ENCODE measurements at places on chromosomes 1 and 21.

GRCh38 chr1:80961464-80962190, 839.1 kb upstream of the ADGRL2 start:
- no peak for DNase-seq

GRCh38 chr1:201172999-201173610, 17.5 kb upstream of the IGFN1 start:
- no peak for DNase-seq

DNA sequence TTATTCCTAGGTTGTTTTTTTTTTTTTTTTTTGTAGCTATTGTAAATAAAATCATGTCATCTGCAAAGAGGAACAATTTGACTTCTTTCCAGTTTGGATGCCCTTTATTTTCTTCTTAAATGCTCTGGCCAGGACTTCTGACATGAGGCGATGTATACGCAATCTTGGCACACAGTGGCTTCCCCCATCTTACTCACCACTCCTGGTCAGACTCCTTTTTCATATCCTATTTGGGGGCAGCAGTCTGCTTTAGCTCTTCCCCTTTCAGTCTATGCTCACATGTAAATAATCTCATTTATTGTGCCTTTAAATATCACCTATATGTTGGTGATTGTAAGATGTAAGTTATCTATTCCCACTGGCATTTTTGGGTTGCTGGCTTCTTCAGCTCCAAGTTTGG, 56.1 kb downstream of the SLAMF6 start:
- no peak for DNase-seq

DNA sequence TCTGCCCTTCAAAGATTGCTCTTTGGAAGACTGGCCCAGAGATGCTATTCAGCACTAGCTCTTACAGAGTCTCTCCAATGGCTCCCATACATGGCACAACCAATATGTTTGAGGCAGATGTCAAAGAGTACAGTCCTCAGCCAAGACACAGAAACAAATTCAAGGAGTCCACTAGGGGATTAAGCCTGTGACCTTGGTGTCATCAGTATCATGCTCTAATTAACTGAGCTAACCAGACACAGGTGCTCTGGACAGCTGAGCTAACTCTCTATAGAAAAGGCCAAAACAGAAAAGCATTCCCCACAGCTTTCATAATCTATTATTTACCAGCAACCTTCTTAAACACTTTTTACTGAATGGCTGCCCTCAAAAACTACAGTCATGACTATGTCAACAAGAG, 666.0 kb upstream of the PLXNA2 start:
- no peak for DNase-seq

DNA sequence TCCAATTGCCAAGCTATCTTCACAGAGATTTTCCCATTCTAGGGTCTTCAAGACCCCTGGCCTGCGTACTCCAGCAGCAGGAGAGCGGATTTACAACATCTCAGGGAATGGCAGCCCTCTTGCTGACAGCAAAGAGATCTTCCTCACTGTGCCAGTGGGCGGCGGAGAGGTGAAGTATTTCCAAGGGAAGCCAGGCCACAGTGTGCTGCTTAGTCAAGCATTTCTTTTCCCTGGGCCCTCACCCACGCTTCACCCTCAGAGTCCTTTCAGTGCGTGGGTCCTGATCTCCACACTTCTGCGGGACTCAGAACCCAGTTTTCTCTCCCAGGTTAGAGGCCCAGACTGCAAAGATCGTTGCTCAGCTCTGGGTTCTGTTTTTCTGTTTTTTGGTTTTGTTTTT, 13.1 kb downstream of the CDCA8 start:
- DNase-seq, result no peak

DNA sequence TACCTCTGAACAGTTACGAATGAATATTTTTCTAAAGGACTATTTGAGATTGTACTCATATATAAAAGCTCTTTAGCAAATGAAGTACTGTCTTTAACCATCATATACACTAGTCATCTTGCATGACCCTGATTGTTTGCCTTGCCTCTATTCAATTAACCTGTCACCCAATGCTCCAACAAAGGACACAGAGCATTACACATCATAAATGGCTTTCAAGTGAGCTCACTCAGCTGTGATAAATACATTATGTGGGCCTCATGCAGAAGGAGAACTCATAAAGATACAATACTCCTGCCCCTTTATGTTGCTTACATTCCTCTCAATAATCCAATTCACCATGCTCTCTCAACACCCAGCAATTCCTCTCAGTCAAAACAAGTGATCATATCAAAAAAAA, 993.0 kb upstream of the PRMT6 start:
- DNase-seq, result no peak

DNA sequence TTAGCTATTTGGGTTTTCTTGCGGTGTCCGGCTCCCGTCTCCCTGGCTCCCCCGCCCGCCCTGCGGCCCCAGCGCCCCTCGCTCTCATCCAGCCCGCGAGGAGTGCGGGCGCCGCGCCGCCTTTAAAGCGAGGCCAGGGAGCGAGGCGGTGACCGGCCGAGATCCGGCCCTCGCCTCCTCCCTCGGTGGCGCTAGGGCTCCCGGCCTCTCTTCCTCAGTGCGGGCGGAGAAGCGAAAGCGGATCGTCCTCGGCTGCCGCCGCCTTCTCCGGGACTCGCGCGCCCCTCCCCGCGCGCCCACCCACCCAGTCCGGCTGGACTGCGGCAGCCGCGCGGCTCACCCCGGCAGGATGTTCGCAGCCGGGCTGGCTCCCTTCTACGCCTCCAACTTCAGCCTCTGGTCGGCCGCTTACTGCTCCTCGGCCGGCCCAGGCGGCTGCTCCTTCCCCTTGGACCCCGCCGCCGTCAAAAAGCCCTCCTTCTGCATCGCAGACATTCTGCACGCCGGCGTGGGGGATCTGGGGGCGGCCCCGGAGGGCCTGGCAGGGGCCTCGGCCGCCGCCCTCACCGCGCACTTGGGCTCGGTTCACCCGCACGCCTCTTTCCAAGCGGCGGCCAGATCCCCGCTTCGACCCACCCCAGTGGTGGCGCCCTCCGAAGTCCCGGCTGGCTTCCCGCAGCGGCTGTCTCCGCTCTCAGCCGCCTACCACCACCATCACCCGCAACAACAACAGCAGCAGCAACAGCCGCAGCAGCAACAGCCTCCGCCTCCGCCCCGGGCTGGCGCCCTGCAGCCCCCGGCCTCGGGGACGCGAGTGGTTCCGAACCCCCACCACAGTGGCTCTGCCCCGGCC, 492 bp downstream of the HLX start:
- DNase-seq, result peak; percentile 45

DNA sequence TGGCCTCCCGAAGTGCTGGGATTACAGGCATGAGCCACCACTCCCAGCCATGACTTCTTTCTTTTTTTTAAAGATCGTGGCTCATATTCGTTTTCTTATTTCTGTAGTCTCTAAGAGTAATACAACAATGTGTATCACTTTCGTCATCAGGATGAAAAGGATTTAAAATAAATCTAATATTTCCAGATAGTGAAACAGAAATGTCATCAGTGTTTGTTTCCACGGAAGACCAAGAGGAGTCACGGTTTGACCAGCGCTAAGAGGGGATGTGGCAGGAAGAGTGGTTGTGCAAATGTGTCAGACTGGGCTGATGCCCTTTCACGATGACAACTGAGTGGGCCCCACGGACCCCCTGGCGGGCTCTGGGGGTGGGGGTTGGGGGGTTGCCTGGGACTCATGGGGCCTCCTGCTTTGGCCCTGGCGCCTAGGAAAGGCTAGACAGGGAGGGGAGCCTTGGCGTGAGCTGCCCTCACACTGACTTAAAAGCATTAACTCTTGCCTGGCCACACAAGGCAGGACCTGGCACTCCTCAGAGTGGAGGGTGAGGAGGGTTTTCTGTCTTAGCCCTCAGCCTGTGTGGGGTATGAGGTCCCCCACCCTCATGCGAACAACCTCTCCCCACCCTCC, 8.4 kb downstream of the SOX13 start:
- no peak for DNase-seq

- peak; percentile 58 for DNase-seq
Measured at GRCh38 chr1:61641578-61642336, 83.2 kb downstream of the TM2D1 start.

DNA sequence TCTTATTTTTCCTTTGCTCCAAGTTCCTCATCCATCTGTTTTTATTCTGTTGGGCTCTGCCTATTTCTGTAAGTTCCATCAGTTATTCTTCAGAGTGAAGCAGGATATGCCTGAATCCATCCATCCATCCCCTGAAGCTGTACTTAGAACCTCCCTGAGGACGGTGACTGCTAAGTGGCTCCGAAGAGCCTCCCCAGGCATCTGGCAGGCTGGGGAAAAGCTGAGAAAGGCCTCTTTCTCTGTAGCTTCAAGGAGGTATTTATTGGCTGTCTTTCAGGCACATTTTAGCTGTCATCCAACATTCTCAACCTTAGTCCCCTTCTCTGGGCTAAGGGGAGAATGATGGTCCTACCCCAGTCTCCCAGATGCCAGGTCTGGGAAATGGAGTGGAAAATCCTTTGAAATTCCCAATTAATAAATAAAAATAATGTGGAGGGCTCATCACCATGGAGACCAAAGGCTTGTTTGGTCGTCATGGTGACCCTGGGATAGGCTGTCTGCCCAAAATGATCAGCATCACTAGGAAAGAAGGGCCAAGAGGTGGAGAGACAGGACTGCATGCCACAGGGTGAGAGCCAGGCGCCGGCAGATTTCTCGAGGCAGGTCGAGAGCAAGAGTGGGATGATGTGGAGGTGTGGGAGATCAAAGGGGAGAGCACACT, 82.0 kb downstream of the UBIAD1 start:
- no peak for DNase-seq

GRCh38 chr1:160066829-160067745, 2.9 kb downstream of the KCNJ10 start:
- no peak for DNase-seq

GRCh38 chr1:17568014-17568900, 28.8 kb downstream of the ARHGEF10L start:
- DNase-seq, result no peak

DNA sequence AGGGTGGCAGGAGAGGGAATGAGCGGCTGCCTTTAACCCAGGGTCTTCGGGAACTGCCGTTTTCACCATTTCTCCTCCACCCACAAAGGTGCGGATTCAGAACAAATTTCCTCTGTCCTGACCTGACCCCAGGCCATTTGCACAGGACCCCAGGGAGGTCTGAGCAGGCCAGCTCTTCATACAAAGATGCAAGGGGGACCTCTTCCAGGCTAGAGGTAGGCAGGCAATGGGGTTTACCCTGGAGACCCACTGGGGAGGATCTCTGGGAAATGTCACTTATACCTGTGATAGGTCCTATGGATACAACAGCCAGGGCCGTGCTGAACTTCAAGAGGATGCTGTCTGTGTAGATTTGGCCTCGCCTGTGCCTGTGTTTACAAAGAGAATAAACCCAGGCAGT, 89.7 kb upstream of the VAMP3 start:
- no peak for DNase-seq

- DNase-seq, result no peak
Measured at GRCh38 chr1:94351481-94351880, 66.7 kb upstream of the ABCD3 start.

GRCh38 chr1:235767795-235768194, 98.9 kb downstream of the LYST start:
- no peak for DNase-seq

GRCh38 chr1:205652984-205653383, 21.2 kb upstream of the ELK4 start:
- no peak for DNase-seq

DNA sequence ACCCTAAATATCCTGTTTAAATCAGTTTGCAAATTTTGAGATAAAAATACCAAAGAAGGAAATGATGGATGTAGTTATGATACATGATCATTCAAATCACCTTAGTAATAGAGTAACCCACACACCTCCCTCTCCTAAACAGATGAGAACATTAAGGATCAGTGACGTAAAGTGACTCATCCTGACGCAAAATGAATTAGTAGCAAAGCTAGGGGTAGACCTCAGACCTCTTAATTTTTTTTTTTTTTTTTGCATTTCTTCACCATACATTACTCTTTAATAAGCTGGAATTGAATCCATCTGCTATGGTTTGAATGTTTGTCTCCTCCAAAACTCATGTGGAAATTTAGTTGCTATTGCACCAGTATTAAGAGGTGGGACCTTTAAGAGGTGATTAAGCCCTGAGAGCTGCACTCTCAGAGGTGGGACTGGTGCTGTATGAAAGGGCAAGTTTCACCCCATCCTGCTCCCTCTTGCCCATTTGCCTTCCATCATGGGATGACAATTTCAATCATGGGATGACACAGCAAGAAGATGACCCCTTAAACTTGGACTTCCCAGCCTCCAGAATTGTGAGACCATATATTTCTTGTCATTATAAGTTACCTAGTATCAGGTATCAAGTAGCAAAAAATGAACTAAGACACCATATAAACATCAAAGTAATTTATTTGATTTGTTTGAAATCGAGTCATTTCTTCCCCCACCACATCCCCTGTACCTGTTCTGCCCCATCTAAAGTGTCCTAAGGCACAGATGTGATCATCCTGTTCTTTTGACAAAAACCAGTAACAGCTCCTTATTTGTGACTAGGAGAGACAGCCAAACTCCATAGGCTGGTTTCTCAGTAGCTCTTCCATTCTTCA, 114.6 kb upstream of the DUSP10 start:
- DNase-seq, result peak; percentile 48

GRCh38 chr1:156904187-156904959, 10.9 kb downstream of the PEAR1 start:
- DNase-seq, result no peak

GRCh38 chr1:214416417-214416816, 135.0 kb downstream of the PTPN14 start:
- DNase-seq, result peak; percentile 67

DNA sequence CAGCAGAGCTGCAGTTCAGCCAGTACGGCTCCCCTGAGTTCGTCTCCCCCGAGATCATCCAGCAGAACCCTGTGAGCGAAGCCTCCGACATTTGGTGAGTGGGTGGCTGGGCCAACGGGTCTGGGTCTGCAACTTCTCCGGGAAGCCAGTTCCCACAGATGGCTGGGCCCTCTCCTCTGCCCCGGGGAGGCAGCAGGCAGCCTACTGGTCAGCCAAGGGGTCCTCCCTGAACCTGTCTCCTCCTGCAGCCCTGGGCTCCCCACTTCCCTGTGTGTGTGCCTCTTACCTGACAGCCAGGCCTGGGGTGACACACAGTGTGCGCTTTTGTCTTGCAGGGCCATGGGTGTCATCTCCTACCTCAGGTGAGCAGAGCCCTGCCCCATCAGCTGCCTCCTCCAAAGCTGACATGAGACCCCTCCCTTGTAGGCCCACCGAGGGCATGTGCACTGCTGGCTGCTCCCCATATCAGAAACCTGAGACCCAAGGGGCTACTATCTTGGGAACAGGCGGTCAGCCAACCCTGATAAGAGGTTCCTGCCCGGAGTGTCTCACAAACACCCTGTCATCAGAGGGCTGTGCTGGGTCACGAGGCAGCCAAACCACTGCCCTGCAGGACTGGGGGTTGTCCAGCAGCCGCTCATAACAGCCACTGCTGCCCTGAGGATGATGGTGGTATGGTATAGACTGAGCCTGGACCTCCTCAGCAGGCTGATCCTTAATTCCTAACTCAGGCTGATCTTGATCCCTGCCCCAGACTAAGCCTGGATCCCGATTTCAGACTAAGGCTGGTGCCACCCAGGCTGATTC, 37.6 kb downstream of the TRIM11 start:
- no peak for DNase-seq

DNA sequence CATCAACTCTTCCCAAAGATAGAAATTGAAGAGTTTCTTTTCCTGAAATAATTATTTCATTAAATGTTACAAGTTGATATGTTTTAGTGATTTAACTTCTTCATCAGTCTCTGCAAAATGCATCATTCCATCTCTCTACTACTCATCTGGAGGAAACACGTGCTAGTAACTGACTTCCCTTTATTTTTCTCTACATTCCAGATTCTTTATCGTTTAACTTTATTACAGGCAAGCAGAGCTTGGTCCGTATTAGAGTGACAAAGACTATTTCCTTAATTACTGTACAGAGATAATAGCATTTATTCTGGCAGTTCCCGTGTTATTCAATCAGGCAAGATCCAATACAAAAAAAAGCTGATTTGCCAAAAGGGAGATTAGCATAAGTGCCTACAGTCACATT, 88.6 kb downstream of the TM2D1 start:
- DNase-seq, result no peak
